Keratinocyte (primary cell): ENCODE measurements at places on chromosomes 16 and 17. TPM values are rescaled to one million over a fixed set of nuclear protein-coding genes. Genes with fewer than 3 reads are reported as not detected.

CISD3 gene
- 10.4 to 25.6 TPM (median 17.1 TPM) in 3 replicates for polyA plus RNA-seq

CLEC10A gene
- not detected in 3 replicates for polyA plus RNA-seq

NPB gene
- polyA plus RNA-seq: 0.07 TPM in 1 of 3 replicates, not detected in the others

OR1A1 gene
- not detected in 3 replicates for polyA plus RNA-seq

TTYH2 gene
- polyA plus RNA-seq: 2.2 to 8.5 TPM (median 3.7 TPM) in 3 replicates

C17orf50 gene
- not detected in 3 replicates for polyA plus RNA-seq

PPP1R1B gene
- polyA plus RNA-seq: 0.14 to 0.35 TPM (median 0.18 TPM) in 3 replicates

SLC43A2 gene
- polyA plus RNA-seq: 12.7 to 17.0 TPM (median 13.9 TPM) in 3 replicates

DHRS7C gene
- not detected in 3 replicates for polyA plus RNA-seq

LITAFD gene
- not detected in 3 replicates for polyA plus RNA-seq

MYH8 gene
- not detected in 3 replicates for polyA plus RNA-seq

NGFR gene
- polyA plus RNA-seq: 0.97 to 3.1 TPM (median 1.7 TPM) in 3 replicates

FAM171A2 gene
- 0.35 to 0.95 TPM (median 0.37 TPM) in 3 replicates for polyA plus RNA-seq

AGRP gene
- polyA plus RNA-seq: not detected in 3 replicates

SALL1 gene
- polyA plus RNA-seq: 0.02 TPM in 1 of 3 replicates, not detected in the others

PYY gene
- not detected in 3 replicates for polyA plus RNA-seq

MON1B gene
- polyA plus RNA-seq: 9.1 to 18.3 TPM (median 9.7 TPM) in 3 replicates

TOX3 gene
- 0.01 TPM in 1 of 3 replicates, not detected in the others for polyA plus RNA-seq

PRSS36 gene
- 0.08 to 0.95 TPM (median 0.43 TPM) in 3 replicates for polyA plus RNA-seq

RAD51C gene
- 19.4 to 41.8 TPM (median 21.3 TPM) in 3 replicates for polyA plus RNA-seq

TELO2 gene
- polyA plus RNA-seq: 7.9 to 11.3 TPM (median 11.3 TPM) in 3 replicates

MYOCD gene
- polyA plus RNA-seq: not detected in 3 replicates

GP1BA gene
- not detected in 3 replicates for polyA plus RNA-seq

SECTM1 gene
- 1.7 to 2.2 TPM (median 2.0 TPM) in 3 replicates for polyA plus RNA-seq

MYO1C gene
- polyA plus RNA-seq: 101 to 124 TPM (median 117 TPM) in 3 replicates

KRT27 gene
- 0.05 TPM in 1 of 3 replicates, not detected in the others for polyA plus RNA-seq

CRYBA1 gene
- not detected in 3 replicates for polyA plus RNA-seq

ATAD5 gene
- polyA plus RNA-seq: 0.50 to 2.2 TPM (median 1.6 TPM) in 3 replicates

USP31 gene
- polyA plus RNA-seq: 14.0 to 16.3 TPM (median 15.8 TPM) in 3 replicates

GNAO1 gene
- 0.05 to 0.26 TPM (median 0.13 TPM) in 3 replicates for polyA plus RNA-seq

AOC3 gene
- 0.18 to 0.30 TPM (median 0.22 TPM) in 3 replicates for polyA plus RNA-seq

NARF gene
- polyA plus RNA-seq: 31.9 to 36.8 TPM (median 32.9 TPM) in 3 replicates

P2RX5 gene
- 0.43 to 0.97 TPM (median 0.63 TPM) in 3 replicates for polyA plus RNA-seq

PDIA2 gene
- 0.18 to 0.46 TPM (median 0.42 TPM) in 3 replicates for polyA plus RNA-seq

PYDC1 gene
- polyA plus RNA-seq: not detected in 3 replicates

PIK3R5 gene
- 0.03 to 0.04 TPM in 2 of 3 replicates, not detected in the other for polyA plus RNA-seq

HS3ST6 gene
- 0.09 TPM in 1 of 3 replicates, not detected in the others for polyA plus RNA-seq

RILP gene
- 3.1 to 4.5 TPM (median 3.2 TPM) in 3 replicates for polyA plus RNA-seq

TBC1D3K gene
- not detected in 3 replicates for polyA plus RNA-seq

ENPP7 gene
- polyA plus RNA-seq: not detected in 3 replicates
